ENCODE measurements at places on chromosomes 11 and 22.

DNA sequence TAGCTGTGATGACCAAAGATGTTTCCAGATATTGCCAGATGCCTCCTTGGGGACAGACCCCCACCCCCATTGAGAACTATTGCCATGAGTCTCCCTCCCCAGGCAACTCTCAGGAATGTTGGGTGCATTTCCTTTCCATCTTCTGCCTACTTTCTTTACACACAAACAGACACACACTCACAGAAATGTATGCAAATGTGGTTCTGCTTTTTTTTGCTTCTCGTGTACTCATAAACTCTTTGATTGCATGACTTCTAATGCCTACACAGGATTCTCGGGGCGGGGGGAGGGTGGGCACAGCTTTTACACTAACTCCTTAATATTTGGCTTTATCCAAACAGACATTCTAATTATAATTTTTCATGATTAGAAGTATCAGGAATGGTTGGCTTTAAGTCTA is 53.3 kb upstream of the SUSD2 start:
- no peak for DNase-seq

DNA sequence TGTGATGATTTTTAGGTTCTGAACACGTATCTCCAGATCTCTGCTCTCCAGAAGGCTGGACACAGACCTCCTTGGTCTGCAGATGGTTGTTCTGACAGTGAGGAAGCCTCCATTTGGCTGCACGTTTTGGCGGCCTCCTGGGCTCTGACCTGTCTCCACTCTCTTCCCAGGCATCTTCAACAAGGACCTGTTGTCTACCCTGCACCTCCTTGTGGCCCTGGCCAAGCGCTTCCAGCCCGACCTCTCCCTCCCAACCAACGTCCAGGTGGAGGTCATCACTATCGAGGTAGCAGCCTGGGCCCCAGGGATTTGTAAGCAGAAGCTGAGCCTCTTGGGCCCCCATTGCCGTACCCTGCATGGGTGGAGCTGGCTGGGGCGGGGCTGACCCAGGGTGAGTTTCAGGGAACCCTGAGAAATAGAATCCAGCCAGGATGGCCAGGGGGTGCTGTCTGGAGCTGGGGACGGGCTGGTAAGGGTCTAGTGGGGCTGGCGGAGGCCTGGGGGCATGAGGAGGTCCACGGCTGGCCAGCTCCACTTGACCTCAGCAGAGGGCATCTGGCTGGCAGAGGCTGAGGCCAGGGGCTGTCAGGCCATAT is 9.8 kb downstream of the PARVG start:
- DNase-seq, result no peak

GRCh38 chr22:20109411-20110358 is 6.2 kb upstream of the RANBP1 start:
- DNase-seq, result no peak

DNA sequence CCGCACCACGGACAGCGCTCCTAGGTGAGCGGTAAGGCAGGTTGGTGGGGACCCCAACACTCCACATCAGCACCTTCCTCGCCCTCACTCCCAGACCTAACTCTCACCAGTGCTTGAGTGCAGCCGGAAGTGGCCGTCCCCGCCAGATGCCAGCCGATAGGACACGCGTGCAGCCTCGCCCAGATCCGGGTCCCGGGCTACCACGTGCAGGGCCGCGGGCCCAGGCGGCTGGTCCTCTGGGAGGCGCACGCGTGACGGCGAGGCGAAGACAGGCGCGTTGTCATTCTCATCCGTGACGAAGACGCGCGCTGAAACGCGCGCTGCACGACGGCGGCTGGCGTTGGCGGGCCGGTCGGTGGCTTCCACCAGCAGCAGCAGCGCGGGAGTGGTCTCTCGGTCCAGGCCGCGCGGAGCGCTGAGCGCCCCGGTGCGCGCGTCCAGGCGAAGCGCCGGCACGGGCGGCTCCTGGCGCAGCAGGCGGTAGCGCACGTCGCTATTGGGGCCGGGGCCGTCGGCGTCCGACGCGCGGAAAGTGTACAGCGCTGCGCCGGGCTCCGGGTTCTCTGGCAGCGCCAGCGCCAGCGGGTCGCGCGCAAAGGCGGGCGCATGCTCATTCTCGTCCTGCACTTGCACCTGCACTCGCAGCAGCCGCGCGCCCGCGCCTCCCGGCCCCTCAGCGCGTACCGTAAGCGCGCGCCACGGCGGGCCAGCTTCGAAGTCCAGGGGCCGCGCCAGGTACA is 10.8 kb upstream of the TPP1 start:
- DNase-seq, result no peak

GRCh38 chr11:128711136-128711535 is 17.3 kb downstream of the FLI1 start:
- no peak for DNase-seq
